AG08395 (cell line): ENCODE measurements at places on chromosomes 5 and 9.

- no peak for DNase-seq
Observed at GRCh38 chr9:136273244-136273865, 27.7 kb upstream of the QSOX2 start.

DNA sequence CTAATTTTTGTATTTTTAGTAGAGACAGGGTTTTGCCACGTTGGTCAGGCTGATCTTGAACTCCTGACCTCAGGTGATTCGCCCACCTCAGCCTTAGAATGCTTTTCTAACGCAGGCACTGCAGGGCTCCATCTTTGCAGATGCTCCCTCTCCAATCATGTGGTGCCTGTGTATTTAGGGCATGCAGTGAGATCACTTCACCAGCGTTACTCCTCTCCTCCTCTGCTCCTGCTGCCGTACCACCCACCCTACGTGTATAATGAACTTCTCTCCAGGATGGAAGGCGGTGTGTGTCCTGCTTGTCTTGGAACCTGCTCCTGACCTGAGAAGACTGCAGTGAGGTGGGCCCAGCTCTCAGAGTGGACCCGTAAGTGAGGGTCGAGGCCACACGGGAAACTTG, 13.6 kb upstream of the CFAP157 start:
- DNase-seq, result no peak

DNA sequence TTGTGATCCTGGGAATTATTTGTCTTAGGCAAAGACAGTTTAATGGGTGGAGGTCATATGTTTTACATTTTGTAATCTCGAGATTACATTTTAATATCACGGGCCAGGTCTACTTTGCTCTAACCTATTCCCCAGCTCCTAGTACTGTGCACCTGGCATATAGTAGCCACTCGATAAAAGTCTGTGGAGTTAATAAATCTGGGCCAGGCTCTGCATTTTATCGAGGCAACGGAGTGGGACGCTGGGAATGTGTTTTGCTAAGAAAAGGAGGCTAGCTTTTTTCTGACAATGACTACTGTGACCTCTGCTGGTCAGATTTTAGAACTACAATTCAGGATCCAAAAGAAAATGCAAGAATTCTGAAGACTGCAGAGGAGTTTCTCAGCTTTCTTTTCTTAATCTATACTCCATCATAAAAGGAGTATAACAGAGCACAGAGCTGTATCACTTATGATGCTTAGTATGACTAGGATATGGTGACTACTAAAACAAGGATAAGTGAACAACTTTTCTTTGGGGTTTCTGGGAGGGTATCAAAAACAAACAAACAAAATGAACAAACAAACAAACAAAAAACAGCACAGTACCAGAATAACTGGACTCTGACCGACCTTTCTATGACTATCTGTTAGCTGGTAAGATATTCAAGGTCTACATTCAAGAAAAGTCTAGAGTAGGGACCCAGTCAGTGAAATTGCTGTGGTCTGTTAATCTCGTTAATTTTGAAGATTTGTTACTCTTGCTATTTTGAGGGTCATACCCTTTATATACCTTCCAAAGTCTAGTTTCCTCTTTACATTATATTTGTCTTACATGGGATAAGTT, 46.1 kb upstream of the CER1 start:
- peak; percentile 55 for DNase-seq

DNA sequence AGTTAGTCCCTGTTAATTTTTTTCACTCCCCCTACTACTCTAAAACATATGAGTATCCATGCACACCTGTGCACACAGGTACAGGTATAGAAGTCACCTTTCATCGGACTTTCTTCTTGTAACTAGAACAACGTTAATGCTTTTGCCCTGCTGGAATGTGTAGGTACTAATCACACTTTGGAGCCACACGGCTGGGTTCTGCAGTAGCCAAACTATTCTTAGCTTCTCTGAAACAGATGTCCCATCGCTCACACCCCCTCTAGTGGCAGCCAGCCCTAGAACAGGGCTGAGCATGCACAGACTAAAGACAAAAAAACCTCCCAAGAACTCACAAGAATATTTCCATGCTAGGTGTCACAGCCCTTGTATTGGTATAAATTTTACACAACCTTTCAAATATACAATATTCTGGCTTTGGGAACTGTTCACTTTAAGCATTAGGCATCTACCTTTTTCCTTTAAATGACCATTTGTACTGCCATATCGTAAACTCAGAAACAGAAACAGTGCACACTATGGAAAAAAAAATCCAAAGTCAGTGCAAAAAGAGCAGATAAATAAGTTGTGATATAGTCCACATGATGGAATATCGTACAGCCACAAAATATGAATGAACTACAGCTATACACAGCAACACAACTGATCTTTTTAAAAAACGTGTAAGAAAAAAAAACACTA, 64.0 kb downstream of the RETREG1 start:
- DNase-seq, result peak; percentile 79

DNA sequence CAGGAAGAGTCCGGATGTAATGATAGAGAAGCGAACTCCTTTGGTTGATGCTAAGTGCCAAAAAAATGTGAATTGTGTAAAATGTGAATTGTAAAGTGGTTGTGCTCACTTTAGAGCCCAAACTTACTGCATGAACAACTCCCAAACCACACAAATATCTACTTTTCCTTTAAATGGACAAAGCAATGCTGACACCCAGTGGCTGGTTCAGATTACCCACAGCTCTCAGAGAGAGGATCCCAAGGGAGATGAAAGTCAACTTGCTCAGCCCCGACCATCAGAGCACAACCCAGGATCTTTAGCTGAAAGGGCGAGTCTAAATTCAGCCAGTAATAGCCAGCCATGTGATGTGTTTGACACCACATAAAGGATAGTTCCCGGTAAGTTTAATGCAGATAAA, 133.7 kb downstream of the NMUR2 start:
- DNase-seq, result no peak

DNA sequence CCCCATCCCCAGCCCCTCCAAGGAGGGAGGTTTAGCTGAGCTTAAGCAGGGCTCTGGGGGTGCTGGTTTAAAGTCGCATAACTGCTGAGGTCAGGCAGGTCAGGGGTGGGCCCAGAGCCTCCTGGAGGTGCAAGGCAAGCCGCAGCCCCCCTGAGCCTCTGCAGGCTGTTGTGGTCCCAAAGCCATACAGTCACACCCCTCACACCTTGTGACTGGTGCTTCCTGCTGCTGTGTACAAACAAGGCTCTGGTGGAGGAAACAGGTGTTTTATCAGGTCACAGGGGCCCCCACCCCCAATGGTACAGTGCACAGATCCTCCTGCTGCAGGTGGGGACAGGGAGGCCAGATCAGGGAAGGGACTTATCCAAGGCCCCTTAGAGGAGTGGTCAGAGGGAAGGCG, 8.0 kb downstream of the TCF7 start:
- DNase-seq, result no peak

DNA sequence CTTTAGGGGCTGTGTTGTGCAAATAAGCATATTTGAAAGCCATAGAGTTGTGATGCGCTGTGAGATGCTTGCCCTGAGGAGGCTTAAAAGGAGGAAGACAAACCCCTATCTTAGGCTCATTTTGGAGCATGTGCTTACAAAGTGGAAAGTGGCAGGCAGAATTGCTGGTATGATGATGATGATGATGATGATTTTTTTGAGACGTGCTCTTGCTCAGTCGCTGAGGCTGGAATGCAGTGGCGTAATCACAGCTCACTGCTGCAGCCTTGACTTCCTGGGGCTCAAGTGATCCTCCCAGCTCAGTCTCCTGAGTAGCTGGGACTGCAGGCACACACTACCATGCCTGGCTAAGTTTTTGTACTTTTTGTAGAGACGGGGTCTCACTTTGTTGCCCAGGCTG, 1.7 kb downstream of the CNOT8 start:
- no peak for DNase-seq

DNA sequence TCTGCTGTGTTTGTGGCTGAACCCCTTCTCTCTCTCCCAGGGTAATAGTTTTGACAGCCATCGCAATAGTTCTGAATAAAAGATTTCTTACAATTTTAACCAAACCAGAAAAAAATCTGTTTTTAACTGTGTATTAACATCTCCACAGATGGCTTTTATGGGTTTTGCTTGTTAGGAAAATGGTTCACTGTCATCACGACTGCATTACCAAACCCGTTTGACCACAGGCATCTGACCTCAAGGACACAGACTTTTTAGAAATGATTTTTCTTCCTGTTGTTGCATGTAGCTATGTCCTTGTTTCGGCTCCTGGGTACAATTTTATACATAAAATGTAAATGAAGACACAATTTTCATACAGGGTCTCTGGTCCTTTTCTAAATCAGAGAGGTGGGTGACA, 316.1 kb downstream of the IRX1 start:
- no peak for DNase-seq

GRCh38 chr5:175715627-175716522, 58.0 kb downstream of the HRH2 start:
- no peak for DNase-seq

DNA sequence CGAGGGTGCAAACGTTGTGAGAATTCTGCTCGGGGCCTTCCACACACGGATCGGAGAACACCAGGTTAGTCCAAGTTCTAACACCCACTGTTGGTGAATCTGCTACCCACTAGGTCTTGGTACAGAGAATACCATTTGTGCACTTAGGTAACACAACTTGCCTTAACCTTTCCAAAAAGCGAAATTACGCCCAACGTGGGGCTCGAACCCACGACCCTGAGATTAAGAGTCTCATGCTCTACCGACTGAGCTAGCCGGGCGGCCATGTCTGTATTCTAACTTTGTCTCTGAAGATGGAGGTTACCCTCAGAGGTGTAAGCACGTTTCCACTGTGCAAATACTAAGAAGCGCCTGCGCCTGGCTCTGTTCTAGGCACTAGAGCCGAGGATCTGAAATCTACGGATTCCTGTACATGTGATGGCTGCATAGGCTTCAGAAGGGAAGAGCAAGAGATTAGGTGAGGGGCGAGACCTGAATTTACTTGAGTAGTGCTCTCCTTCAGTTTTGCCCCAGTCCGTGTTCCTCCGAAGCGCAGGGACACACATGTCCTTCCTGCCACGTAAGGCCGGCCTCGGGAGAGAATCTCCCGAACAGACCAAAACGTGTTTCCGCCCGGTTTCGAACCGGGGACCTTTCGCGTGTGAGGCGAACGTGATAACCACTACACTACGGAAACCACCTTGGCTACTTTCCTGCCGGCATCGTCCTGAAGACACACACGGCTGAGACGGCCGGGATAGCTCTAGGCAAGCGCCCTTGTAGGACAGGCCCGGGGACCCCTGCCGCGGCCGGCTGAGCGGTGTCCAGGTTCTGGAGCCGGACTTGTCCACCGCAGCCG, 1.1 kb upstream of the TRIM41 start:
- peak; percentile 74 for DNase-seq

GRCh38 chr9:106954974-106955850, 92.2 kb downstream of the ZNF462 start:
- no peak for DNase-seq

DNA sequence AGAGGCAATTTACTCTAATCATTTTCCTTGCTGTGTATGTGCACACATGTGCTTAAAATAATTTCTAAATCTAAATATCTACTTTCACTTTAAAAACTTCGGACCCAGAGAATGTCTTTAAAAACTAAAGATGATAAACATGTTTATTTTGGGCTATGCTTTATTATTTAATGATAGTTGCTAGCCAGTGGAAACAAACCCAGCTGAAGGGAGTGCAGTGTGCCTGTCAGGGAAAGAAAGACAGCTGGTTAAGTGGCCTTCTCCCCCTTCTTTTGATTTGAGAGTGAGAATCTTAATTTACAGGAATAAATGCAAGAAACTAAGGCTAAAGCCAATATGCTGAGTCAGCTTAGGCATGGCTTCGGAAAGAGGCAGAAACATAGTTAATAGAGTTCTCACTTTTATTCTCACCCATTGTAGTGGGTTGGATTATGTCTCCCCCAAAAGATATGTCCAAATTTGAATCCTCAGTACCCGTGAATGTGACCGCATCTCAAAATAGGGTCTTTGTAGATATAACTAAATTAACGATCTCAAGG, 111.4 kb downstream of the DCP2 start:
- DNase-seq, result no peak

GRCh38 chr9:123927625-123928532, 2.0 kb downstream of the DENND1A start:
- DNase-seq, result peak; percentile 36

- no peak for DNase-seq
Observed at GRCh38 chr9:115195912-115196311, 78.0 kb upstream of the TNC start.

DNA sequence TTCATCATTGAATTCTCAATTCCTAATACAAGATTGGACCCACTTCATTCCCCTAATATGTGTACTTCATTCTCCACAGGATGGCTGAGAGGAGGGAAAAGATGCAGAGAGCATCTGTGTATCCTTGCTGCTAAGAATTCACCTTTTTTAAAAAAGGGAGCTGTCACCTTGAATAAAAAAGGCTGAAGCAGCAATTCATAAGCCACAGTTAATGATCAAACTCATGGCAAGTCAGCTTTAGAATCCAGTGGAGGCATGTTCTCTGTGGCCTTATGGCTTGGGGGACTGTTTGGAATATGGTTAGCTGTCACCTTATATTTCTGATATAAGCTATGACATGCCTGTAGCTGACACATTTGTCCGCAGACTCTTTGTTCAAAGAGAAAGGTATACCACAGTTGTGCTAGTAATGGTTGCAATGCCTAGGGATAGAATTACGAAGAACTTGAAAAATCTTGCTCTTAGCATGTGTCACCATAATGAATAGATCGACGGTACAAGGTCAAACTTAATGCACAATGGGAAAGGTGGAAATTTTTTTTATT, 256.8 kb upstream of the TNC start:
- no peak for DNase-seq

- no peak for DNase-seq
Observed at GRCh38 chr5:135448071-135448739, 1.1 kb upstream of the DCANP1 start.
